Fibroblast of the conjunctiva (primary cell): ENCODE measurements at places on chromosomes 16 and 17.
A peak's percentile ranks its signal among the peaks of the same experiment; 100 is the strongest.

GRCh38 chr17:47618410-47618809 is 31.3 kb upstream of the KPNB1 start:
- no peak for DNase-seq

- DNase-seq: no peak
Measured at GRCh38 chr17:17873450-17873991, 36.7 kb upstream of the SREBF1 start.

DNA sequence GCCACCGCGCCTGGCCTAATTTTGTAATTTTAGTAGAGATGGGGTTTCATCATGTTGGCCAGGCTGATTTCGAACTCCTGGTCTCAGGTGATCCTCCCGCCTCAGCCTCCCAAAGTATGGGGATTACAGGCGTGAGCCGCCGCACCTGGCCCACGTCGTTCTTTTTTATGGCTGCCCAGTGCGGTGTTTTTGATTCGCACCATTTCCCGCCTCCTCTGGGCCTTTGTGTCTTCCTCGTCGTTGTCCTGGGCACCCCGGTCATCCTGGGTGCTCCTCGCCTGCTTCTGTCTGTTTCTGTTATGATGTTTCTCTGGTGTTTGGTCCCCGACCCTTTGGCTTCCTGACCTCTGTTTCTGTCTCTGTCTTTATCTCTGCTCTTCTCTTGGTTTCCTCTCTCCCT is 15.0 kb downstream of the CBX4 start:
- no peak for DNase-seq

- peak; percentile 20 for DNase-seq
Measured at GRCh38 chr16:1378804-1379303, 27.1 kb downstream of the GNPTG start.

DNA sequence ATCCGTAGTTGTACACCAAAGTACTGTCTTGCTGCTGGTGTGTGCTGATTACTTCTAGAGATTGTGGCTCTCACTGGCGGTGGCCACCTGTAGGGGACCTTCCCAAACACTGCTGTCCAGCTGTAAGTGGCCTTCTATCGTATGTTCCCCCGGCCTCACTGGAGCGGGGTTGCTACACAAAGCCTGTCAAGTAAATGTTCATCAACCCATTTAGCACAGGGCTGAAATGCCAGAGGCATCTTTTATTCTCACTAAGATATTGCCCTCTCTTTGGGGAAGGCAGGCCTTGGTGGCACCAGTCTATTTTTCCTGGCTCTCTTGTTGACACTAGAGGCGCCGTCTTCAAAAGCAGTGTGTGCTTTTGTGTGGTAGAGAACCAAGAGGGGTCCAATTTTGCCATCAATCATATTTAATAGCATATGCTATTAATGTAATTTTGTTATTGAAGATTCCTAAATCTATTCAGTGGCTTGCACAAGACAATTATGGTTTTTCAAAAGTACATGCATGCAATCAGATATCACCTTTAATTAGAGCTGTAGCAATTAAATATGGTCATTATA is 514.4 kb upstream of the SALL1 start:
- DNase-seq: no peak

DNA sequence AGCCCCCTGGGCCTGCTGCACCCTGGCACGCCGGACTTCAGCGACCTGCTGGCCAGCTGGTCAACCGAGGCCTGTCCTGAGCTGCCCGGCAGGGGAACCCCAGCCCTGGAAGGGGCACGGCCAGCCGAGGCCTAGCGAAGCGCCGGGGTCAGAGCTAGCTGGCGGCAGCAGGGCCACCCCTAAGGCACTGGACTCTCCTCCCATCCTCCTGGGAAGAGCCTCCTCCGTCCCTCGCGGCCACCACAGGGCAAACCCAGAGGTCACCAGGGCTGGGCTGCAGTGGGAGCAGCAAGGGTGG is 2.3 kb downstream of the PERCC1 start:
- DNase-seq: no peak

DNA sequence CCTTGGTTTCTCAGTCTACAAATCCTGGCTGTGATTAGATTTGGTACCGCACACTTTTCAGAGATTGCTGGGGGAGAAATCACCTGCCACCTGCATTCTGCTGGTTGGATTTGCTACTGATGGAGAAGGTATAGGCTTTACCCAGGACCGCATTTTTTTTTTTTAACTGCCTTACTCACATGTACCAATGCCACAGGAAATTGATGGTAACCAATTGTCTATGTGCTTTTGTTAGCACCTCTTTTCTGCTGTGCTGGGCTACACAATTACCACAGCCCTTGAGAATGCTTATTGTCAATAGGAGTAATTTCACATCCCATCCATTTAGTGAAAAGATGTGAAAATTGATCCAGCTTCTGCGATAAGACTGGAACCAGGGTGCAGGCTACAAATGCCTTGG is 74.4 kb upstream of the TANC2 start:
- no peak for DNase-seq

- no peak for DNase-seq
Measured at GRCh38 chr17:45347444-45347843, 30.6 kb upstream of the MAP3K14 start.

GRCh38 chr16:55529018-55529417 is 20.1 kb downstream of the LPCAT2 start:
- DNase-seq: no peak

DNA sequence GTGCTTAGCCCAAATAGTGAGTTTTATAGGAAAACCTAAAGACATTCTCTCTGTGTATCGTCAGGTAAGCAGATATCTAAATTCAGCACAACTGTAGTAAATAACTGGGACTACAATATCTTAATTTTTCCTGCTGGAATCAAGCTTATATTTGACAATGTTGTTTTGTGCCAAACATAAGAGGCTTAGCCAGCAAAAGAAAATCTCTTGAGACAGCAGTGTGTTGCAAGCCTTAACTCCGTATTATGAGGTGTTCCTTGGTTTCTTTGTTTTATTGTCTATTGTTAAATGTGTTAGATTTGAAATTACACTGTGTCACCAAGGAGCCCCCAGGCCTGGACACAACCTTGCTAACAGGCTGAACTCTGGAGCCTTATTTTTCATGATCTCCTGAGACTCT is 1570.6 kb upstream of the GOT2 start:
- no peak for DNase-seq

DNA sequence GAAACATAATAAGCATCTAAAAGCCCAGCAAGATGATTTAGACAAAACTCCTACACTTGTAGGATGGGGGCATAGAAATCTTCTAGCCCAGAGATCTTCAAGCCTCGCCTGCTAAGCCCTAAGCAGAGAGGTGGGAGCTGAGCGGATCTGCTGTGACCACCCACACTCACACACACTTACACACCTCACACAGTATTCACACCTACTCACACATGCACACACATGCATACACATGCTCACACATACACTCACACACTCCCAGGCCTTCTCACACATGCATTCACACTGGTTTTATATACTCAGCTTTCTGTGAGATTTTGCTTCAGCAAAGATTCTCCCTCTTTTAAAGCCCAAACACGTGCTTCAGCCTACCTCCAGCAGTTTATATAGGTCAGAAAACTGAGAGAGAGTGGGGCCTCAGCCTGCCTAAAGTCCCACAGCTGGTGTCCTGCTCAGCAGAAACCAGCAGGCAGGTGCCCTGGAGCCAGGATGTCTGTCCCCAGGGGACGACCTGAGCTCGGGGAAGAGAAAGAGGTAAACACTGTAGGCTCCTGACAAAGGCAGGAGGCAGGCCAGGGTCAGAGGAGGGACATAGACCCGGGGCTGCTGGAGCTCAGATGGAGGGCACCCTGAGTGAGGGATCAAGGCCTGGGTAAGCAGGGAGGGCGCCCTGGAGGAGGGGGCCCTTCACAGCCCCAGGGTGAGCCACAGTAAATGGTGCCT is 12.0 kb upstream of the KRT19 start:
- no peak for DNase-seq

- DNase-seq: no peak
Measured at GRCh38 chr17:47189732-47190237, 690 bp upstream of the CDC27 start.

- no peak for DNase-seq
Measured at GRCh38 chr16:61471023-61471422, 565.2 kb downstream of the CDH8 start.

DNA sequence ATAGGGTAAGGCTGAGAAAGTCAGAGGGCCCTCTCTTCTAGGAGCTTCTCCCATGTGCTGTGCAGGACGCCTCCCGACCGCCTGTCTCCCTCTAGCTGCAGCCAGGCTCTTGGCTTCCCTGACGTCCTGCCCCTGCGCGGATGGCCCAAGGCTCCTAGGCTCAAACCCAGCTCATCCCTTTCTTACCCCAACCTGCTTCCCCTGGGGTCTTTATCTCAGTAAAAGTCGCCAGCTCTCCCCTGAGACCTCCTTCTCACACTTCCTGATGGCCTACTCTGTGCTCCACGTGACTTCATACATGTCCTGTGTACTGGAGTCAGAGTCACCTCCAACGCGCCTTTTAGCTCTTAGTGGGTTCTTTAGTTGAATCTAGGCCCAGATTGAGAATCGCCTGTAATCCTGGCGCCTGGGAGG is 1.1 kb upstream of the ZNF747 start:
- peak; percentile 62 for DNase-seq

GRCh38 chr16:24721830-24722238 is 7.6 kb upstream of the TNRC6A start:
- no peak for DNase-seq

DNA sequence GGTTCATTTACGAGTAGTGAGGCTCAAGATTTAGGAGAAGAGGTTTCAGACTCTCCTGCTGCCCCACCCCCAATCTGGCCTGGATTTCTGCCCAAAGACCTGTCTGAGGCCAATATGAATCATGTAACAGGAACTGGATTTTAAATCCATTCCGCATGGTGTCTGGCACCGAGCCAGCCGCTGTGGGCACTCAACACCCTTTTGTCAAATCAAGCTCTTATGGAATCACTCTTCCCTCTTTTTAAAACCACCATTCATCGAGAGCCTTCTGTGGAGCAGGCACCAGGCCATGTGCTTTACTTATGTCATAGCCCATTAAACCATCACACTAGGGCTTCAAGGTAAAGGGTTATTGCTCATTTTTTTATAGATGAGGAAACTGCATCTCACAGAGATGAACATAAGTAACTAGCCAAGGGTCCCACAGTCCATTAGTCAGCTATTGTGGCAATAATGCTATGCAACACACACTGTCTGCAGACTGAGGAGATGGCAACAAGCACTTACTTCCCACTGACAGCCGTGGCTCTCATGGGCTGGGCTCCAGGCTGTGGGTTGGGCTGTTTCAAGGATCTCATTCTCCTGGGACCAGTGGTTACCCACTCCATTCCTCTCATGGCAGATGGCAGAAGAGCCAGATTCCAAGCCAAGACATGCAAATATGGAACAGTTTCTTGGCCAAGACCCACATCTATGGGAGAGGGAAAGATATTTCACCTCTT is 93.6 kb downstream of the WSCD1 start:
- peak; percentile 17 for DNase-seq

DNA sequence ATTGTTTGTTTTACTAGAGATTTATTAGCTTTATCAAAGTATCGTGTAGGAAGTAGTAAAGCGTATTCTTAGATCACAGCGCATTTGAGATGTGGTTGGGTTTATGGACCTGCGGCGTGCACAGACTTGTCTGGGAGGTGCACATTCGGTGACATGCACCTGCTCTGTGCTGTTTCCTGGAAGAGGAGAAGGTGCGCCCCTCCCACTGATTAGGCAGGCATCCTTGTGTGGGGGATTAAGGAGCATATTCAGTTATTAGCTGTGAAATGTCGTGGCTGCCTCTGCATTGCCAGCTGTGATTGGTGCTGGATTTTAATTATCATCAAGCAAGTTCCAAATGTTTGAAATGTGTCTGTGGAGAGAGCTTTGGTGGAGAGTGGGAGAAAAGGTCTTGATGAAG is 903.8 kb upstream of the RBFOX1 start:
- no peak for DNase-seq

DNA sequence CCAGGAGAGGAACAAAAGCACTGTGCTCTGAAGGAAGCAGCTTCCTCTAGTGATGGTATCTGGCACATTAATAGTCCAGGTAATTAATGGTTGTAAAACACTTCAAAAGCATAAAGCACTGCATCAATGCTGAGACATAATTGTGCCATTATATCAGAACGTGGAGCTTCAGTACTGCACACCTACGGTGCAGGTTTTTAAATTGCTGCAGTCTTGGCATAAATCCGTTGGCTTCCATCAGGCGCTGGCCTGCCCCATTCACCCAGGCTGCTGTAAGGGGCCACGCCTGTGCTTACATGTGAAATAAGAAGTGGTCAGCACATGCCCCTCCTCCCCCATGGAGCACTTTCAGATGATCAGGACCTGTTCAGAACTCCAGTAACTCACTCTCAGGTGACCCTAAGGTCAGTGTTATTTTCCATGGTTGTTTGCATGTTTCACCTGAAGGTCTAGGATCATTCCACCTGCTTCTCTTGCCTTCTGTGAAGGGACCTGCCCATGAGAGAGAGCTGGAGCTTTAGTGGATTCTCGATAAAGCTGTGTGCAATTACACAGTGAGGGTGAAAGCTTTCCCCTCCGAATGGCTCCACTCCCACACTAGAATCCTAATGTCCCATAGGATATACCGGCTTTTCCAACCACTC is 345.3 kb downstream of the CA10 start:
- no peak for DNase-seq

- no peak for DNase-seq
Measured at GRCh38 chr16:84751241-84751640, 51.4 kb downstream of the USP10 start.

DNA sequence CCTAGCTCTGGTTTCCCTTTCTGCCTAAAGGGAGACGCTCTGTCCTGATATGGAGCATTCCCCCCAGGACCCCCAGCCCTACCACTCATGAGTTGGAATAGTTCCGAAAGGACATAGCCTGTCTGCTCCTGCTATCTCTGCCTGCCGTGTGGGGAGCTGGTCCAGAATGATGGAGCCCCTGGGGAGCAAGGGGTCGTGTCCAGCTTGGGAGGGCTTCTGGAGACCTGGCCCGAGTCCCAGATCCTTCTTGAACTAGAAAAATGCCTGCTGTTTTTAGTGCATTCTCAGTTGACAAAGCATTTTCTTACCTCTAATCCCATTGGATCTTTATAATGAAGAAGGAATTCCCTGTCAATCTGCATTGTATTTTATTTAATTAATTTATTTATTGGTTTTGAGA is 9.1 kb upstream of the GRN start:
- no peak for DNase-seq

DNA sequence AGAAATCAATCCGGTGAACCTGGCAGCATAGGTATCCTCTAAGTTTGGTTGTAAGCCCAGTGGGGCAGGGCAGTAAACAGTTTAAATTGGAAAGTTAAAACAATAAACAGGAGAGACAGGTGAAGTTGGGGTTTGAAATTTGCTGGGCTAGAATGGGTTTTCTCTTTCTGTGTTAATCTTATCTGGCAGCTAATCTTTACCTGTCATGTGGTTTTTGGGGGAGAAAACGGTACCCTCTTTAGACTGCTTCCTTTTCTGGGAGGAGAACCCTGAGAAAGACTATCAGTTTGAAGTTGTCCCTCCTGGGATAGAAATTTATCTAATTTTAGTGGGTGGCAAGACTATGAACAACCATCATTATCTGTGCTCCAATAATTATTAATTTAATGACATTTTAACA is 24.0 kb downstream of the CDH13 start:
- DNase-seq: no peak

DNA sequence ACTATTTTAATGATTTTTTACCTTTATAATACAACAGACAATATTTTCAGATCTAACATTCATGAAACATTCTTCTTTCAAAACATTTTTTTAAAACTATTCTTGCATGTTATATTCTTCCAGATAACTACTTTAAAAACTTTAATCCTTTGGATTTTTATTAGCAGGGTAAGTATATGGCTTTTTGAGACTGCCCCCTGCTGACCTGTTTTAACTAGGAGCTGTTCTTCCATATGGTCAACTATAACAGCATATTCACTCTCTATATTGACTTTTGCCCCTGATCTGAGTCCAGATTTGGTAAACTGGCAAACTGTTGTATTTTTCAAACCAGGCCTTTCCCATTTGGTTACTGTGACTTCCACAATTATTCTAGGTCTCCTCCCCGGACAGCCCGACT is 16.5 kb downstream of the ZNF18 start:
- DNase-seq: no peak
